GM12891 (cell line): ENCODE measurements at places on chromosomes 1 and 21.

- no peak for DNase-seq
These were observed 12.8 kb downstream of the UTP25 start for GRCh38 chr1:209840611-209841010.

DNA sequence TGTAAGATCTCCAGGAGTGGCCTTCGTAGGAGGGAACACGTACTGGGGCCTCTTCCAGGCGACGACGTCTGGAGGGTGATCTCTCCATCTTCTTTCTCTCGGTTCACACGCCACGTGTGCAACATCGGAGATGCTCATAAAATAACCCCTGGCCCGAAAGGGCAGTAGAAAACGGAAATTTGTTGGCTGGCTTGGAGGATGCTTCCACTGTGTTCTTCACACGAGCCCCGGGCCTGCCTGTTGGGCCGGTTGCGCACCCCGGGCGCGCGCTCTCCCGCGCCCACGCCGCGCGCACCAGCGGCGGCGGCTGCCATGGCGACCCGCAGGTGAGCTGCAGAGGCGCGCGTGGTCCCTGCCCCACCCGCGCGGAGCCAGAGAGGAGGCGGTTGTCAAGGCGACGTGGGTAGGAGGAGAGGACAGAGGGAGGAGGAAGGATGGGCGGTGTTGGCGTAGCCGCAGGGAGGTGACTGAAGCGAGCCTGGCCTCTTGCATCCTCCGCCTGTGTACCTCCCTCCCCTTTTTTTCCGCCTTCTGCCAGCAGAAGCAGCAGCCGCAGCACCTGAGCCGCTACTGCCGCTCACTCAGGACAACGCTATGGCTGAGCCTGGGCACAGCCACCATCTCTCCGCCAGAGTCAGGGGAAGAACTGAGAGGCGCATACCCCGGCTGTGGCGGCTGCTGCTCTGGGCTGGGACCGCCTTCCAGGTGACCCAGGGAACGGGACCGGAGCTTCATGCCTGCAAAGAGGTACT is at the start of gene ELAPOR1:
Gene ELAPOR1, plus strand, starts transcription at position 526 of the 752 bp plus-strand sequence. Its CDS starts 69 bp downstream, at position 595.
- no peak for DNase-seq

GRCh38 chr1:221418346-221418745 is 323.5 kb downstream of the DUSP10 start:
- no peak for DNase-seq

DNA sequence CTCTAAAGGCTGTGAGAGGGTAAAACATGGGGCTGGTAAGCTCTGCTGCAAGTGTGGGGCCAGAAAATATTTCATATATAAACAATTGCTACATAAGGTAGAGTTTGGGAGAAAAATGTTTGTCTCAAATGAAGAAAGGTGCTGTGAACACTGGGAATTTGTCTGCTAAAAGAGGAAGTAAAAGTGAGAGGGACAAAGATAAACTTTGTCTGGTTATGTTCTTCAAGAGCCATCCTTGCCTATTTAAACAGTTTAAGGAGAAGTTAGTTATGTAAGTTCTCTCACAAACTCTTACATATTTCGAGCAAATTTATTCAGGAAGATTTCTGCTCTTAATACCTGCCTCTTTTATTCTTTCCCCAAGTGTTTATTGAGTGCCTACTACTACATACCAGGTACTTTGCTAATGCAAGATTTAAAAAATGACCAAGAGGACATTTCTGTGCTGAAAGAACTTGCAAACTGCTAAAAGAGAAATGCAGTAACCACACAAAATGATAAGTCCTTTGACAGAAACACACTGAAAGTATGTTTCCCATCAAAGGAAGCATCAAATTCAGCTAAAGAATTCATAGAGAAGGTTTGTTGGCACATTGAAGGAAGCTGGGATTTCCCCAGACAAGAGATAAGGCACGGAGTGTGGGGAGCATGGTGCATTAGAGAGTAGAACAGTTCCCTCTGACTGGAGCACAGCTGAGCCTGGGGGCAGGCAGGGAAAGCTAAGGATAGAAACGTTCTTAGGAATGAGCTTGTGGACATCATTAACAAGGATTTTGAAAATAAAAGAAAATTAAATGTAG is 549.1 kb downstream of the PTBP2 start:
- no peak for DNase-seq

- DNase-seq, result no peak
These were observed 1.5 kb downstream of the ENAH start for GRCh38 chr1:225651376-225651871.

DNA sequence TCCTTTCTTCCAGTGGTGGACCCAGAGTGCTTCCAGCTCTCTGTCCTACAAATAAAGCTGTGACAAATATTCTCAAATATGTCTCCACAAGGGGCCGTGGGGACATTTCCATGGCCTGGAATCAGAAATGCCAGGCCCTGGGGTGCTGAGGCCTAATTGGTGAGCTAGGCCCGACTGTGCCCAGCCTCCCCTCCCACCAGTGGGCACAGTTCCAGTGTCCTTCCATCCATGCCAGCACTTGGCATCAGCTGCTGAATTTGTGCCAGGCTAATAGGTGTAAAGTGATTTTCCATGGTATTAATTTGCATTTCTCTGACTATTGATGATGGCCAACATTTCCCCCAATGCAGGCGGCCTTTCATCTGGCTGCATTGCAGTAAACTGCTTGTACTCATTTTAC is 48.5 kb upstream of the B3GALT5 start:
- DNase-seq, result no peak

GRCh38 chr1:39378377-39378776 is 113.1 kb upstream of the BMP8A start:
- DNase-seq, result no peak

DNA sequence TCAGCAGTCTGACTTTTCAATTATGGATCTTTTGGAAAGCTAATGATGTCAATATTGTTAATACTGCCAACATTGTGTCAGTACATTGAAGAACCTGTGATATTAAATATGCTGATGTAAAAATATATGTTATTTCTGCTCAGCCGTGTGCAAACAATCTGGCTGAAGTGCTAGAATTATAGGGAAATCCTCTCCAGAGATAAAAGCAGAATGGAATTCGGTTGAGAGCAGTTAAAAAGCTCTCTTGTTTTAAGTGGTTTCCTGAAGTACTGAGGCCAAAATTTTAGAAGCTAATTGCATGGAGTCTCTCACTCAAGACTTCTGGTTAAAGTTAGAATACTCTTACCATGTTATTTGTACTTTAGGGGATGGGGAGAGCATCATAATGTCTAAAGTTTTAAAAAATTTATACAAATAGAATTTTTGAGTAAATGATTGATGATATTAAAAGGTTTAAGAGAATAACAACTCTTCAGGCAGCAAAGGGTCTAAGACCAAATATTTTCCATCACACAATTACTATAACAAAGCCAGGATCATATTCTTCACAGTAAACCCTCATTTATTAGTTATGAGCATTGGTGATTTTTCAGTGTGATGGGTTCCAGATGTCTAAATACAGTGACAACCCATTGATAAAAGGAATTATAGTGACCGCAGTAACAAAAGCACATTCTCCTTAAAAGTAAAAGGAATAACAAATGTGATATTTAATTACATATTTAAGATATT is 834.2 kb upstream of the CXADR start:
- no peak for DNase-seq

GRCh38 chr21:18114810-18115209 is 129.8 kb upstream of the CHODL start:
- DNase-seq, result no peak

GRCh38 chr1:97545446-97545845 is 375.4 kb downstream of the DPYD start:
- DNase-seq, result no peak

DNA sequence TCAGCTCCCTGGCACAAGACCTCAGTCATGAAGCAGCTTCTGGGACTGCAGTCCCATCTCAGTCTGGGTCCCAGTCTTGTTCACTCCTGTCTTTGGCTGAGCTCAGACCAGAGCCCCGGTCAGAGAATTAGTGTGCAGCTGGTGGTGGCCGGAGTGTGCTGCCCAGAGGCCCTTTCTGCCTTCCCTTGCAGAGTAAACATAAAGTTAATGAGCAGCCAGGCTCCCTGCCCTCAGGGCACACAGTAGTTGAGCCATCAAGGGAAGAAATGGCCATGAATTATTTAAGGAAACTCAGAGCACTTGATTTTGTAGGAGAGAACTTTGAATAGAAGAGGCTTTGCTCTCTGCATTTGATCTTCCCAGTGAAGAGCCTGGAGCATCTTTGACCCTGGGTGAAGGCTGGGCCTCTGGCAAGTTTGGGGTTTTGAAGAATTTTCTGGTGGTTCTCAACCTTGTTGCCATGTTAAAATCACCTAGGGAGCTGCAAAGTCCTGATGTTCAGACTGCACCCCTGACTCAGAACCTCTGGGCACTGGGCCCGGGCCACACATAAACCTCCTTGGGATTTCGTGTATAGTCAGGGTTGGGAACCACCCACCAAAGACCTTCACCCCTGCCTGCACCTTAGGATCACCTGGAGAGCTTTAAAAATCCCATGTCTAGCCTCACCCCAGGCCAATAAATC is 26.4 kb upstream of the SELENON start:
- no peak for DNase-seq

GRCh38 chr1:113094506-113094905 is 21.5 kb downstream of the LRIG2 start:
- no peak for DNase-seq

DNA sequence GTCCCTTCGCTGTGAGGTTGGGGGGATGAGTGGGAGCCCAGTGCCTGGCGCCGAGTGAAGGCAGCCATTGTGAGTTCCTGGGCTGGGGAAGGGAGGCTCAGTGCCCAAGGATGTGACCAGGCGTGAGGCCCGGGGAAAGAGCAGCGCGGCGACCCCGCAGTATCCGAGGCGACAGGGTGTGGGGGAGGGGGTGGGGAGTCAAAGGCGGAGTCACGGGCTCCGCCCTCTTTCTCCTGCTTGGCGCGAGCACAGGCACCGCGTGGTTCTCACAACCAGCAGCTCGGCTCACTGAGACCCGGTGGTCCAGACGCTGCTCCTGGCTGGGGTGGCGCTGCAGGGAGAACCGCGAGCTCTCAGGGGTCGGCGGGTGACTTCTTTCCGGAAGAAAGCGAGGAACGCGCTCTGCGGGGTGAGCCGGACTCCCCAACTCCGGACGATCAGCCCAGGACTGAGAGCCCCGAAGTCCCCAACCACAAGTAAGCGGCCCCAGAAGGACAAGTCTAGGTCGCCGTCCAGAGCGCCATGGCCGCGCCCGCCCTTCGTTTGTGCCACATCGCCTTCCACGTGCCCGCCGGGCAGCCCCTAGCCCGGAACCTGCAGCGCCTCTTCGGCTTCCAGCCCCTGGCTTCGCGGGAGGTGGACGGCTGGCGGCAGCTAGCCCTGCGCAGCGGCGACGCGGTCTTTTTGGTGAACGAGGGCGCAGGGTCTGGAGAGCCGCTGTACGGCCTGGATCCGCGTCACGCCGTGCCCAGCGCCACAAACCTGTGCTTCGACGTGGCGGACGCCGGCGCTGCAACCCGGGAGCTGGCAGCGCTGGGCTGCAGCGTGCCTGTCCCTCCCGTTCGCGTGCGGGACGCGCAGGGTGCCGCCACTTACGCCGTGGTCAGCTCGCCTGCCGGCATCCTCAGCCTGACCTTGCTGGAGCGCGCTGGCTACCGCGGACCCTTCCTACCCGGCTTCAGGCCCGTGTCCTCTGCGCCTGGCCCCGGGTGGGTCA is at the start of gene HPDL:
Gene HPDL, plus strand, starts transcription at position 269 of the 997 bp plus-strand sequence. Its CDS starts 254 bp downstream, at position 523.
- DNase-seq, result peak; percentile 79

- no peak for DNase-seq
These were observed 25.9 kb downstream of the A3GALT2 start for GRCh38 chr1:33295023-33295422.

DNA sequence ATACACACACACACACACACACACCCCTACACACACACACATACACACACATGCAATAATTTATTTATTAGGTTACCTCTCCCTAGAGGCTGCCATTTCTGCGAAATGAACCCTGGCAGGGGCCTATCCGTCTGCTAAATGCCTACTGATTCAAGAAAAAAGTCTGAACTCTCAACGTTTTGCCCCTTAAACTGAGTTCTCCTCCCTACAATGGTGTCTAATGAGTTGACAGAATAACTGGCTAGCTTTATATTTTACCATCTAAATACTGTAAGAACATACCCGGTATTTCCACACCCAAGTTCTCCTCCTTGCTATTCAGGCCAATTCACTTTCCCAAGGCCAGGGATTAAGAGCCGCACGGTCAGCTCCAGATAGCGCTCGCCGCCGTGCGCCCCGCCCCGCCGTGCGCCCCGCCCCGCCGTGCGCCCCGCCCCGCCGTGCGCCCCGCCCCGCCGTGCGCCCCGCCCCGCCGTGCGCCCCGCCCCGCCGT is 339 bp upstream of the RNPC3 start:
- DNase-seq, result no peak

- DNase-seq, result no peak
These were observed 44.3 kb upstream of the TACSTD2 start for GRCh38 chr1:58621391-58621790.

- DNase-seq, result peak; percentile 28
These were observed 160.6 kb upstream of the USP24 start for GRCh38 chr1:55375617-55376258.

DNA sequence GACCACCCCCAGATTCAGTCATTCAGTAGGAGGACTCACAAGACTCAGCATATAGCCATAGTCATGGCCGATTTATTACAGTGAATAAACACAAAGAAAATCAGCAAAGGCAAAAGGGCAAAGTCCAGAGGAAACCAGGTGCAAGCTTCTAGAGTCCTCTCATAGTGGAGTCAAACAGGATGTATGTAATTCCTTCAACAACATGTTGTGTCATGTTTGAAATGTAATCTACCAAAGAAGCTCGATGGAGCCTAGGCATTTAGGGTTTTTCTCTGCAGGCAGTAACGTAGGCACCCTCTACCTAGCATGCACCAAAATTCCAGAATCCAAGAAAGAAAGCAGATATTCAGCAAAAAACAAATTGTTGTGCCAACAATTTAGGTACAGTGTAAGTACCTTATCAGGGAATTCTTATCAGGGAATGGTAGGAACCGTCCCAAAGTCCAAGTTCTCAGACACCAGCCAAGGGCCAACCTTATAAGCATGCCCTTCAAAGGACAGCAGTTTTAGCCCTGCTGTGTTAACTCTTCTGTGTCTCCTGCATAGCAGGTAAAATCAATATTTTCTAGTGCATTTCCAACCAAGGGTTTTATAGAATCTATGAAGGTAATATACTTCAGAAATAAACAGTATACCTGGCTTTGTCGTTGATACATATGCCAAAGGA is 16.1 kb upstream of the SLAMF6 start:
- no peak for DNase-seq

DNA sequence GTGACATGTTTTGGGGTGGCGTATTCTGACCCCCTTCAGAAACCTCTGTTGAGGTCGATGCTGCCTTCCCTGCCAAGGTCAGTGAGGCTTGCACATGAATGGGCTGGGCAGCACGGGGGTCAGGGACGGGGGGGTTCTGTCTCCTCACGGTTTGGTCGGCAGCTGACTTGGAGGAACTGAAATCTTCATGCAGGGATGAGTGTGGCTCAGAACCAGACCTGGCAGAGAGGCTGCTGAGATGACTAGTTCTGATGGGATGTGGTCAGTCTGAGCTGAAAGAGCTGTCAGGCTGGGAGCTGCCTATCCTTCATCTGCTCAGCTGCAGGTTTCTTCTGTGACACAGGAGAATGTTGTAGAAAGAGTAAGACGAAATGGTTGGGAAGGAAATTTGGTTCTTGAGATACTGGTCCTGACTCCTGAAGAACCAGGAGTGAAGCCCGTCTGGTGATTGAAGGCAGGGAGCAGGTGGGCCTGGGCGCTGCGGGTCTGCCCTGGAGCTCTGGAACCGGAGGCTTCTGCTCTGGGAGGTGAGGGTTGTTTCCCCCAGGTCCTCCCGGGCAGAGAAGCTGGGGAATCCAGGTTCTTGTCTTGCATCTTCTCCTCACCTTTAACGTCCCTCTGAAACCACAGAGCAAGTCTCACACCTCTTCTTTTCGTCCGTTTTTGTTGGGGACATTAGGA is 3.3 kb downstream of the SLX9 start:
- DNase-seq, result no peak
